ENCODE measurements at places on chromosomes 2 and 18.

DNA sequence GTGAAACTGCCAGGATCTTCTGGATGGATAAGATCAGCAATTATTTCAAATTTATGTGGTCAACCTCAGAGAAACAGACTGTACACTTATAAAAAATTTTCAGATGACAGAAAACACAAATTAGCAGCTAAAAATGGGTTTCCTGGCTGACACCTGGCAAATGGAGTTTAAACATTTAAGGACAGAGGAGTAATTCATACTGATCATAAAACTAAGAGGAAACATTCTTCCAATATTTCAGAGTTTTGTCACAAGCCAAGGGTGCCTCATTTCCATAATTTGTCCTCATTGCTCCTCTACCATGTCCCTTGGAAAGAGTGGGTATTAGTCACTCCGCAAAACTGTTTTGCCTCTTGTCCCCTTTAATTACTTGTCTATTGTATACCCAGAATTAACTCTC lies 70.2 kb downstream of the TMEFF2 start:
- no peak for DNase-seq

DNA sequence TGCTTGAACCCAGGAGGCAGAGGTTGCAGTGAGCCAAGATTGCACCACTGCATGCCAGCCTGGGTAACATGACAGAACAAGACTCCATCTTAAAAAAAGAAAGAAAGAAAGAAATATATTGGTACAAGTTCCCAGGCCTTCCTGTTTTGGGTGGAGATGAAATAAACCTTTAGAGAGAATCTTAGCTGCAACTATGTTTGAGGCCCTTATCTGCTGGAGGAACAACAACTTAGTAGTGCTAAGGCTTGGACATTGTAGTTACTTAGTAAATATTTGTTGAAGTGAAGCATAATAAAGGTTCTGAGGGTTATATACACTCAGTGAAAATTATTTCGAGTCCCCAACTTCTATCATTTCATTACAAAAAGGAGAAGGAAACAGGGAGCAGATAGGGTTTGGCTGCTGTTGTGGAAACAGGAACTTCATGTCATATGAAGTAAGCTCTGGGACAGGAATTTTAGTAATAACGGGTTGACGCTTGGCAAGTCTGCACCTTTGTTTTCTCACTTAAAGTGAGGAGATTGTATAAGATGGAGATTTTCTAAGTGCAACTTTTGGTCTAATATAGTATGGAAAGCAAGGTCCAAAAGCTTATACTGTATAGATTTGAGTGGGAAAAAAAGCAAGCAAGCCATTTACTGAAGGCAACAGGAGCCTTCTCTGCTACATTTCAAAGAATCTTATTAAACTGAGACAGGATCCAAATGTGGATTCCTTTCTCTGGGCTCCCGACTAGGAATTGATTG lies 40.0 kb upstream of the AGPS start:
- peak; percentile 73 for DNase-seq

- no peak for DNase-seq
Observed at GRCh38 chr2:14619441-14619840, 13.1 kb upstream of the LRATD1 start.

- DNase-seq = peak; percentile 70
Observed at GRCh38 chr2:197838036-197838435, 33.6 kb downstream of the PLCL1 start.

DNA sequence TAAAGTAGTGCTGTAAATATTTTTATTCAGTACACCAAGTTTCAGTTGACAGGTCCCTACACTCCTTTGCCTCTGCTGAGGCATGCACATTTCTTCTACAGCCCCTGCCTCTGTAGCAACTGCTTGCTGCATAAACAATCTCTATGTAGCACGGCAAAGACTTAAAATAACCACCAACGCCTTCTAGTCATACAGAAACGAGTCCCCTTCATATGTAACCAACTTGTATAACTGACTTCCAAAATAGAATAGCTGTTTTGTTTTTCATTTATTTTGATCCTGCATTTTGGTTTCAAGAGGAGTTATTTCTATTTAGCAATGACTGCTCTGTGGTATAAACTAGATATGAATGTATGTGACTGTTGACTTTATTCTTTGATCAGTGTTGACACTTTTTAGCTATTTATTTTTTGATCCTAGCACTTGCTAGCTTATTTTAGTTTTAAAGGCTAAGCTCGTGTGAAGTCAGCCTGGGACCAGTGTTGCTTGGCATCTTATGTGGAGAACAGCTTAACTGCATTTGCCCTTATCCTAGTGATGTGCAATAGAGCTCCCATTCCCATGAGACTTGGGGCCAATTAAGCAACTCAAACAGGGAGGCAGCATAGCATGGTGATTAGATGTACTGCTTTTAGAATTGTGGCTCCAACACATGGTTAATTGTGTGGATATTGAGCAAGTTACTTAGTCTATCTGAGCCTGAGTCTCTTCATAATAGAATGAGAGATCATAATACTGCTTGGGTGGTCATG lies 79.6 kb downstream of the HRH4 start:
- DNase-seq = no peak

DNA sequence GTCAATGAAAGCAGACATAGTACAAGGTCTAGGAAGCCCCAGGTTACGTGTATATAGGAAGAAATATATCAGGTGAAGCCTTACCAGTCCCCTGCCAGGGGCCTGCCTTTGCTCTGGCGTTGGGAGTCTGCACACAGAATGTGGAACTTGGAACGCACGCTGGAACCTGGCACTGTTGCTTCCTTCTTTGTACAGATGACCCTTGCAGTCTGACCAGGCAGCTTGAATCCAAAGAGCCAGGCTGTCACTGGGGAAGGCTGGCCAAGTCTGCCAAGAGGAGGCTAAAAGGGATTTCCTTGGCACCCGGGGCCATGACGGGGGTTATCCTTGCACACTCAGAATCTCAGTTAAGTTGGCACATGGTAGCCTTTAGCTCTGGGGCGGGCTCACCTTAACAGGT lies 39.5 kb downstream of the TMEM247 start:
- DNase-seq = no peak

- DNase-seq = no peak
Observed at GRCh38 chr2:195863564-195863963, 205.1 kb downstream of the DNAH7 start.

- DNase-seq = no peak
Observed at GRCh38 chr2:188265315-188265714, 26.4 kb upstream of the GULP1 start.

DNA sequence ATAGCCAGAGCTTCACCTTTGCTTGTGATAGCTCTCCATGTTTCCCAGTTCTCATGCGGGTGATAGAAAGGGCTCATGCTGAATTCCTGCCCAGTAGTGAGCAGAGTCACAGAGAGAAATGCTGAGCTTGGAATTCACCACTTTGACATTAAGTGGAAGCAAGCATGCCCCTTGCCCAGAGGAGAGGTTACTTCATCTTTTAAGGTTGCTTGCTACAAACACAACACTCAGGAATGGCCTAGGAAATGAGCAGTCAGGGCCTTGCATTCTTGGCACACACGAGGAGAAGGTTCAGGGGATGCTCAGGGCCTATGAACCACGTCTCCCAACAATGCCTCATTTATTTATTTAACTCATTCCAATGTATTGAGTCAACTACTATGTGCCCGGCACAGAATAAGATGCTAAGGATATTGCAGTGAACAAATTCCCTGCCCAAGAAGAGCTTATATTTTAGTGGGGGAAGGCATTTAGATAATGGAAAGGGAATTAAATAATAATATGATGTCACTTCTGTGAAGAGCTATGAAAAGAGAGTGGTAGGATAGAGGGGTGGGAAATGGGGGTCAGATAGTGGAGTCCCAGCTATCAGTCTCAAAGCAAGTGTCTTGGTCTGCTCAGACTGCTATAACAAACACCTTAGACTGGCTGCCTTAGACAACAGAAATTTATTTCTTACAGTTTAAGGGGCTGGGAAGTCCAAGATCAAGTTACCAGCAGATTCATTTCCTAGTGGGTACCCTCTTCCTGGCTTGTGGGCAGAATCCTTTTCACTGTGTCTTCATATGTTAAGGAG lies 42.1 kb downstream of the DDX18 start:
- peak; percentile 13 for DNase-seq

Measured in lung microvascular endothelial cell (primary cell).